ENCODE measurements at places on chromosomes 3 and 15.

DNA sequence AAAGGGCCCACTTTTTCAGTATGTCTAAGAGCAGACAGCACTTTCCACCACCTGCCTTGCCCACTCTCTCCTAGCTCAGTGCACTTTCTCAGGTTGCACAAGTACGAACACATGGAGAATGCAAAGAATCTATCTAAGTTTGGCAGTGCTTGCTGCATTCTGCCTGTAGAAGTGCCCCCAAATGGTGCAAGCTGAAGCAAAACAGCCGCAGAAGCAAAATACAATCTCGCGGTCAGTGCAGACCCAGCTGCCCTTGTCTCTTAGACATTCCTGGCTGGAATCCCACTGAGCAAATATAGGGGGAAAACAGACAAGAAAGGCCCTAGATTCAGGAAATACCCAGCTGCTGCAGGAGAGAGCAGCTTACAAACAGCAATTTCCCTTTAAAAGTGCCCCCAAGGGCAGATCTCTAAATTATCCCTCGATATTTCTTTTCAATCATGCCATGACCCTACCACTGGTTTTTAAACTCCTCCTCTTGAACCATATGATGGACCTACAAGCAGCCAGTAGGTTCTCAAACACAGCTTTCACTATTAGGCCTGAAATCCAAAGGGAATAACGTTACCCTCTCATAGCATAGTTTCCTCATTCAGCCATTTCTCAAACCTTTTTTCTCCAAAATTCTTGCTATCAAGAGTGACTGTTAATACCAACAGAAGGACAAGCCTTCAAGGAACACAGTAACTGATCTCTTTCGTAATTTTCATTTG is 67.0 kb downstream of the TNIK start:
- no peak for DNase-seq

- no peak for DNase-seq
Measured at GRCh38 chr3:168071591-168072322, 24.0 kb downstream of the GOLIM4 start.

GRCh38 chr3:167783781-167784180 is 48.3 kb downstream of the SERPINI1 start:
- no peak for DNase-seq

DNA sequence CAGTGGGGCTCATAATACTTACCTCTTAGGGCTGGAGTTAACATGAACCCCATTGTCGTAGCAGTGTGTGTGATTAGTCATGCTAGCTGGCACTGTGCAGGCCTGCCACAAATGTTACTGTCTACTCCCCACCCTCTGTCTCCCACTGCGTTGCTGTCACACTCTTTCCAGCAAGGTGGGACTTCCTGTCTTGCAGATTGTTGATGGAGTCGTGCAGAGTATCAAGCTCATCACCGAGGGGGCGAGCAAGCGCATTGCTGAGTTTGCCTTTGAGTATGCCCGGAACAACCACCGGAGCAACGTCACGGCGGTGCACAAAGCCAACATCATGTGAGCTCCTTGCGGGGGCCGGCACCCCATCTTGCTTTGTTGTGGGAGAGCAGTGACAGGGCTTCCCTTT is 12.9 kb downstream of the IDH3A start:
- no peak for DNase-seq
